ENCODE measurements at places on chromosomes 6 and 20.
A peak's percentile ranks its signal among the peaks of the same experiment; 100 is the strongest.

- no peak for DNase-seq
These were observed 48.9 kb downstream of the EBF4 start for GRCh38 chr20:2741463-2741862.

DNA sequence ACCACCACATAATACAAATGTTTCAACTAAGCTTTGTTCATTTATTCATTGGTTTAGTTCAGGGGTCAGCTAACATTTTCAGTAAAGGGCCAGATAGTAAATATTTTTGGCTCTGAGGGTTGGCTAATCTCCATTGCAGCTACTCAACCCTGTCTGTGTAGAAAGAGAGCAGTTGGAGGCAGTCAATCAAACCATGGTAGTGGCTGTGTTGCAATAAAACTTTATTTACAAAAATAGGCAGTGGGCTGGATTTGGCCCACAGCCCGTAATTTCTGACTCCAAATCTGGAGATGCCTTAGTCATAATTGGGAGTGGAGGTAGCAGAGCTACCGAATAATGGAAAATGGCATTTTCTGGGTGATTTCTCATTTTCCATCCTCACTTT, 242.5 kb upstream of the ZFP64 start:
- DNase-seq = no peak

- DNase-seq = no peak
These were observed 94.7 kb downstream of the TMEM170B start for GRCh38 chr6:11632231-11632630.

- no peak for DNase-seq
These were observed 92.1 kb upstream of the GCM1 start for GRCh38 chr6:53240761-53241160.

DNA sequence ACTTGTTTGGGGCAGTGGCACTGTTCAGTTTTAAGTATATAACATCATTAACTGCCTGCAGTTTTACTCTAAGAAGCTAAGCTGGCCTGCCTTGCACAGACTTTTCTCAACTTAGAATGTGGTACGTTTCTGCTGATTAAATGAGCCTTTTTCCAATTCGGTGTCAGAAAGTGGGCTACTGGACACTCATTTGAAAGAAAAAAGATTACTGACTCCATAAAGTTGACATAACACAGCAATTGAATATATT, 2.1 kb downstream of the ZMYND8 start:
- no peak for DNase-seq

DNA sequence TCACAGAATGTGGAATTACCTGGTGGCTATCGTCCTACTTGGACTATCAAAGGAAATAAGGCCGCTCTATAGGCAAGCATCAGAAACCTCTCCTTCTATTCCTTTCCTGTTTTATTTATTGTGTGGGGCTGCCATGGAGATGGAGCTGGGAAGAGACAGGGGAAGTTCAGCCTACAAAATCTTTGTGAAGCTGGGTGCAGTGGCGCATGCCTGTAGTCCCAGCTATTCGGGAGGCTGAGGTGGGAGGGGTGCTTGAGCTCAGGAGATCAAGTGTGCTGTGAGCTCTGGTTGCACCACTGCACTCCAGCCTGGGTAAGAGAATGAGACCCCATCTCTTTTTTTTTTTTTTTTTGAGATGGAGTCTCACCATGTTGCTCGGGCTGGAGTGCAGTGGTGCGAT, 60.3 kb downstream of the KCNB1 start:
- no peak for DNase-seq

GRCh38 chr6:140537211-140537610, 1162.8 kb upstream of the CITED2 start:
- no peak for DNase-seq

GRCh38 chr20:37615340-37616109, 78.3 kb upstream of the CTNNBL1 start:
- DNase-seq = no peak

- peak; percentile 47 for DNase-seq
These were observed 3.3 kb downstream of the VEGFA start for GRCh38 chr6:43773050-43773979.

DNA sequence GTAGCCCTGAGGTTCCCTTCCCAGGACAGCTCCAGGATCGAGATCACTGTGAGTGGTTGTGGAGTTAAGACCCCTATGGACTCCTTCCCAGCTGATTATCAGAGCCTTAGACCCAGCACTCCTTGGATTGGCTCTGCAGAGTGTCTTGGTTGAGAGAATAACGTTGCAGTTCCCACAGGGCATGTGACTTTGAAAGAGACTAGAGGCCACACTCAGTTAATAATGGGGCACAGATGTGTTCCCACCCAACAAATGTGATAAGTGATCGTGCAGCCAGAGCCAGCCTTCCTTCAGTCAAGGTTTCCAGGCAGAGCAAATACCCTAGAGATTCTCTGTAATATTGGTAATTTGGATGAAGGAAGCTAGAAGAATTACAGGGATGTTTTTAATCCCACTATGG, 5.2 kb upstream of the BTN2A2 start:
- no peak for DNase-seq

- DNase-seq = no peak
These were observed 27.0 kb upstream of the SSTR4 start for GRCh38 chr20:23007886-23008655.

GRCh38 chr6:91710342-91710741, 1123.5 kb upstream of the MAP3K7 start:
- no peak for DNase-seq

DNA sequence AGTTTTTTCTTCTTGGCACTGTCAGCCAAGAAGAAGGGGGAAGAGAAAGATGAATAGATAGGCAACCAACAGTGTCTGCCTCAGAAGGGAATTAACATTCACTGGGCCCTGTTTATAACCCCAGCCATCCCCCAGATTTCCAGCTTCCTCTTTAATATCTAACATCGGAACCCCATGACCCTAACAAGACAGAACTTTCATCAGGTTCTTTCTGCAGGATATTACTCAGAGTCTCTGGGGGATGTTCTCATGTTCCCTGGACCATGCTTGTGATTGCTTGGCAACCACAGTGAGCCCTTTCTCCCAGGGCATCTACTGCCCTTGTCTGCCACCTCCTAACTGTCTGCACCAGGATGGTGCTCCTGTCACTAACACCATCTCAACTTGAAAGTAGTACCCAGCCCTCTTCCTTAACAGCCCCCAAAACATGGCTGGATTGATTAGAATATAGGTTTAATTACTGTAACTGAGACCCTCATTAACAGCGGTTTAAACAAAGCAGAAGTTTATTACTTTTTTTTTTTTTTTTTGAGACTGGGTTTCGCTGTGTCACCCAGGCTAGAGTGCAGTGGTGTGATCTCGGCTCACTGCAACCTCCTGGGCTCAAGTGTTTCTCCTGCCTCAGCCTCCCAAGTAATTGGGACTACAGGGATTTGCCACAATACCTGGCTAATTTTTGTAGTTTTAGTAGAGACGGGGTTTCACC, 12.0 kb upstream of the PTPN1 start:
- no peak for DNase-seq

DNA sequence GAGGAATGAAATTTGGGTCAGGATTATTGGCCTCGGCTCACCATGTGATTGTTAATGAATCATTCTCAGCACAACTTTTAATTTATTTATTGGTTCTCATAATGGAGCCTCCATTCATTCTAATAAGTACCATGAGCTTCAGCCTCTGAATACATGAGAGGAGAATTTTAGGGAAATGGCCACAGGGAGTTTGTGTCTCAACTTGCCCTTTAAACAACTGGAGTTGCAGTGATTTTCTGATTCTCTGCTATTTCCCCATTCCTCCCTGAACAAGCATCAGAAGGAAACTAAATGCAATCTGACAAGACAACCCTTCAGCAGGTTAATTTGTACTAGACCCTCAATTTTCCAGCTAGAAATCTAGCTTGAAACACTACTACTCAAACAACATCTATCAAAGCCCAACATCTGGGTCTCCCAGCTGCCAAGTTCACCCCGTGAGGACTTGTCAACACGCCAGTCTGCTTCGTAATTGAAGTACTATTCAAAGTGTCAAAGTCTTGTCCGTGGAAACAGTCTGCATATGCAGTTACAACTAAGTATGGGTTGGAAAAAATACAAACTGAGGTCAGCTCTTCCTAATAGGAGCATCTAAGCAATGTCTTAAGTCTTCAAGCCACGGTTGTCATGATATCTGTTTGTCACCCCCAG, 235.4 kb downstream of the CDH4 start:
- DNase-seq = no peak

DNA sequence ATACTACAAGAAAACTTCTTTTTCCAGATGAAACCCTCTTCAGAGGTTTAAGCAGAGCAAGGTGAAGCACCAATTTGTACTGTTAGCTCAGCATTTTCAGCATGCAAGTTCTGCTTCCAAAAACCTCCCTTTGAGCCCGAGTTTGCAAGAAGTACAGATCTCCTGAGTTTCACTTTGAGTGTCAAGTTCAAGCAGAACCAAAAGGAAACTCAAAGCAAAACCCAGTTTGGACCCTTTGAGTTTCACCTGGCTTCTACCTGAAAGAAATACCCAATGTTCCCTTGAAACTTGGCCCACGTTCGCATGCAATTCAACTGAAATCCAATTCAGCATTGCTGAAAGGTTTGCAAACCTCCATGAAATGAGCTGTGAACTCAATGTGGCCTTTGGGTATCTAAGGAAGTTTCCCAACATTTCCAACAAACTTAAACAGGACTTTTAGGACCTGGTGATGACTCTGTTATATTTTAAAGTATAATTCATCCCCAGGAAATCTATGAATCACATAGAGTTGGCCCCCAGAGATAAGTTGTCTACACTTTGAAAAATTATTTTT, 62.9 kb upstream of the HBS1L start:
- no peak for DNase-seq

DNA sequence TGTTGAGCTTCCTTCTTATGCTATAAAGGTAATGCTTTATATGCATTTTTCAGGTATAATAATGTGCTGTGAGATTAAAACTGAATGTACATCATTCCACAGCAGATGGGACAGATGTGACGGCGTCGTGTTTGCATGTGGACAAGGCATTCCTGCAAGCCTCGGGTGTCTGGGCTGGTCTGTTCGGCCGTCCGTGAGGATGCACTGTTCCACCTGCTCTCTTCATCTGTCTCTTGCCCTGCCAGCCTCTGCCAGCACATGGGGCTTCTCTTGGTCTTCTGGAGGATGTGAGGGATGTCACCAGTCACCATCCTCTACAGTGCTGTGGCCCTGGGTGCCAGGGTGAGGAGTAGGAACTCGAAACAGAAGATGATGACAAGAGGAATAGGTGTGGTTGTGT, 223.2 kb downstream of the ERMARD start:
- no peak for DNase-seq

GRCh38 chr20:34940081-34940481, 15.5 kb downstream of the GSS start:
- no peak for DNase-seq

DNA sequence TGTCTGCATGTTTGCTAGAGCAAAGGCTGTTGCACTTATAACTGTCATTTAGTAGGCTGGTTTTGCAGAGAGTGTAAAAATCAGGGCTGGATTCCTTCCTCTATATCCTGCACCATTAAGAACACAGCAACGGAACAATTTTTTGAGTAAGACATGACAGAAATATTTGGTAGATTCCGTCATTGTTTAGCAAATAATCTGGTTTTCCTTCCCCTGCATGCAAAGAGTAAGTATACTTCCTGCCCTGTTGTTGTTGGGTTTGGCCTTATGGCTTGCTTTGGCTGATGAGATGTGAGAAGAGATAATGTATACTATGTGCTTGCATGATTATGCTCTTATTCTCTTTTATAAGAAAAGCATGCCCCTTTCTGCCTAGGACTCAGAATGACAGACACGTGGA, 23.8 kb downstream of the MANEA start:
- DNase-seq = no peak

GRCh38 chr20:2301164-2301622, 5.4 kb downstream of the TGM3 start:
- DNase-seq = peak; percentile 58

DNA sequence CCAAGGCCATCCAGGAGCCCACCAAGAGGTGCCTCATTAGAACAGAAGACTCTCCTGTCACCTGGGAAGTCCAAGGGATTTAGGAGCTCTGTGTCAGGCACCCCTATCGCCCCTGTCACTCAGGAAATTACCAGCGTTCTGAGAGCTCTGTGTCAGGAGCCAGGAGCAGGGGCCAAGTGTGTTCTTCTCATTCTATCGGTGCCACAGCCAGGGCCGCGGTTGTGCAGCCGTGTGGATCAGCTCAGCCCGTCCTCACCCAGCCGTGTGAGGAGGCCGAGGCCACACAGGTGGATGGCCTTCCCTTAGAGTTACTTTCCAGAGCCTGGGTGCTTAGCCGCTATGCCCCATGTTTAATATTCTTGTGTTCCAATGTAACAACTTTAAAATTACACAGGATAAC, 9.8 kb downstream of the MTG2 start:
- DNase-seq = no peak

DNA sequence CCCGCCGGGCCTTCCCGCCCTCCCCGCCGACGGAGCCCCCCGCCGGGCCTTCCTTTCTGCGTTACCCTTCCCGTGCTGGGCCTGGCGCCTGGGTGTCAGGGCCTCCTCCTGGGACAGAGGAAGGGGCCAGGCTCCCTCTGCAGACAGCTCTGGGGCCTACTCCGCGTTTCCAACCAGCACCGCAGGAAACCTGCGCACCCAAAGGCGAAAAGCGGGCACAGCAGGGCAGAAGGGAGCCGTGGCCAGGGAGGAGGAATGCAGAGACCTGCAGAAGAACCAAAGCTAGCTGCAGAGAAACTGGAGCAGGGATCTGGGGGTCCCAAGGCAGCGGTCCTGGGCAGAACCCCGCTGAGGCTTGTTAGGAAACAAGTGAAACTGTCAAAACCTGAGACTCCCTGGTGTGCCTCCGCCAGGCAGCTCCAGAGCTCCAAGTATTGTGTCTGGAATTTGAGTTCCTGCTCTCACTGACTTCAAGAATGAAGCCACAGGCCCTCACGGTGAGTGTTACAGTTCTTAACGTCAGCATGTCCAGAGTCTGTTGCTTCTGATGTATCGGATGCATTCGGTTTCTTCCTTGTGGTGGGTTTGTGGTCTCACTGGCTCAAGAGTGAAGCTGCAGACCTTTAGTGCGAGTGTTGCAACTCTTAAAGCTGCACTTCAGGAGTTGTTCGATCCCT, 33.3 kb downstream of the IRF4 start:
- no peak for DNase-seq

DNA sequence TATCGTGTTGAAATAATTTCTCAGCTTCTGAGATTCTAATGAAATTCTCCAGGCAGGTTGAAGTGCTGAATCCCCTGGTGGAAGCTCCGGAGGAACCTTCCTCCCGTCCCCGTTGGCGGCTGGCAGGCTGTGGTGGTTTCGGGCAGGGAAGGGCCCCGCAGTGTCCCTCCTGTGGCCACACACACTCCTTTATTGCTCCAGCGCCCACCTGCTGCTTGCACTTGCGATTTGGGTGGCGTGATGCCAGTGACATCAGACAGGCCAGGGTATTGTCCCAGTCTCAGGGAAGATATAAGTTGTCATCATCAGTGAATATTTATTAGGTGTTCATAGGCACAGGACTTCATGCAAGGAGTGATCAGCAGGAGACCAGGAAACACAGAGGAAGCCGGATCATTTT, 530.4 kb downstream of the QKI start:
- DNase-seq = peak; percentile 63

- DNase-seq = no peak
These were observed 1.9 kb downstream of the STMND1 start for GRCh38 chr6:17103715-17104114.

DNA sequence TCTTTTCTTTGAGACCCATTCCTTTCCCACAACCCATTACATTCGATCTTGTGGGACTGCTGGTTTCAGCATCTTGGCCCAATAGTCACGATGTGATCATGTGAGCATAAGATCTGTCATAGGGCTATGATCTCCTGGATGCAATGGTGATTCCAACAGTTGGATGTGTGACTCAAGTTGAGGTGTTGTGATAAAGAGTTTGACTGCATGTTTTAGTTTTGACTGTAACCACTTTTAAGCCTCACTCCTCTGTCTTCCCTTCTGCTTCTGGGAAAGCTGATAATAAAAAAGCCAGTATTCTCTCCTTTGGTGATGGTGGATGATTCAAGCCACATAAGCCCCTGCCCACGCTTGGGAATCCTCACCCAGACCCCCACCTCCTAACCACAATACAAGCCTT, 117.0 kb upstream of the ASCC3 start:
- no peak for DNase-seq
